ENCODE measurements at places on chromosomes 1 and 21.

DNA sequence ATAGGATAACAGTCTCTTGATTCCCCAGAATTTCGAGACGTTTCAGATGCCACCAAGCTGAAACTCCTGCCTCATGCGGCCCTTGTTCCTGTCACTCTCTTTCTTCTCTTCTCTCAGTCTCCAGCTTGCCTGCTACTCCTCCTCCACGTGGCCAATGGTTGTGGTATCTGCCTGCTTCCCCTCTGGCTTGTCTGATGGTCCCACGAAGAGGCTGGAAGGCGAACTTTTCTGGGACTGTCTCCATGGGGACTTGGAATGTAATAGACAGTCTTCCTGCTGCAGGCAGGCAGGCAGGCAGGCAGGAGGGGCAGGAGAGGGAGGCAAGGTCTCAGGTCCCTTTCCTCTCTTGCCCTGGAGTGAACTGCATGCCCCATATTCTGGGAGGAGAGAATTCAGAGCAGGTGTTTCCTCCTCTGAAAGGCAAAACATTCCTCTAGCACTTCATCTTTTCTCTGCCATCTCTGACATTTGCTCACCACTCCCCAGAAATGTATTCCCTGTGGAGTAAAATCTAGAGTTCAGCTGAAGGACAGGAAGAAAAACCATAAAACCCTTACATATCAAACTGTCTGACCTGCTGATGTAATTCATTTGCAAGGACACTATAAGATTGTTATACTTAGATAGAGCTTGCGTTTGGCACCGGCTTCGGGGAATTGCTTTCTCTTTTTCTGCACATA lies 64.1 kb upstream of the GNG12 start:
- DNase-seq: no peak

DNA sequence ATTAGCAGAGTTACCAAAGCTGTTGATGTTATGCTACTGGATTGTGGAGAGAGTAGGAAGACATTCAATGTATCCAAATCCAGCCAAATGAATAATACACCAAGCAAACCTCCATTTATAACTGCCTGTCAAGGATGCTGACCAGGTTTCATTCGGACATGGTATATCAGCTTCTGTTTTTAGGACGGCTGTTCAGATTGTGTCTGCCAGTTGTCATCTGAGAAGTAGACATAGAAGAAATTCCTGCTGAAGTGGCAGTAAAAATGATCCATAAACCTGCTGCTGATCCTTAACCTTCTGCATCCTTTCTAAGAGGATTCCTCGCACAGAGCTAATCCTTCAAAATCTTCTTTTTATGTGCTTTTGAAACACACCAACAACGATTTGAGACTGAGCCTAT lies 663.6 kb upstream of the PLXNA2 start:
- no peak for DNase-seq

GRCh38 chr1:71464016-71464415 lies 383.2 kb upstream of the ZRANB2 start:
- no peak for DNase-seq

DNA sequence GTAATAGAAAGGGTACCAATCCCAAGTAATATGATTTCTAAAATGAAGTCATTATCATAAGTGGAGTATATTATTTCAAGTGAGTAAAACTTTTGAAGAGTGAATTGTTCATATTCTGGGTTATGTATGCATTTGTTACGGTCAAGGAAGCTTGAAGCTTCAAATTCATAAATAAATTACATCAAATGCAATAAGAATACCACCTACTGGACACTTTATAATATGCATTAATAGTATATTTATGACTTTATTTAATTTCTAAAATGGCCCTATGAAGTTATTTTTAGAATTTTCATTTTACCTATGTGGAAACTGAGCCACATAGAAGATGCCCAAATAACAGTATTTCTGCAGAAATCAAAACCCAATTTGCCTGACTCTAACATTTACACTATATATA lies 260.6 kb downstream of the SMYD3 start:
- no peak for DNase-seq

GRCh38 chr21:31103571-31104265 lies 65.4 kb upstream of the KRTAP19-8 start:
- DNase-seq: no peak

DNA sequence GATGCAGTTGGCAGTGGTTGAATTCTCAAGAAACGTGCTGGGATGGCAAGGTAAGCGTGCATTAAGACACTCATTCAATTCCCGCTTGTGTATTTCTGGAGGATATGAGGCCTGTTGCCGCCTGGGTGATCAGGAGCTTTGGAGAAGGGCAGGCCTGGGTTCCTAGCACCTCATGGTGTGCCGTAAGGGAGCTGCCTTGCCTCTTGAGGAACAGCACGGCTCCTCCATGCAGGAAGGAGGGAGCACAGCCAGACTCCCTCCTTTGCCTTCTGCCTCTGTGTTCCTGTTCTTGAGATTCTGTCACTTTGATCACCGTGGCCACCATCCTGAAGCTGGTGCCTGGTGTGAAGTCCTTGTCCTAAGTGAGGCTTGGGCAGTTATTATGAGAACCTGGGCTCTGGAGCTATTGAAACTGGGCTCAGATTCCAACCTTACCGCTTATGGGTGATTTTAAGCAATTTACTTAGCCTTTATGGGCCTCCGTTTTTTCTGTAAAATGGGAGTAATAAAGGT lies 18.3 kb downstream of the SLFNL1 start:
- DNase-seq: no peak

- DNase-seq: peak; percentile 70
Observed at GRCh38 chr1:58783090-58783992, 506 bp downstream of the JUN start.

- DNase-seq: no peak
Observed at GRCh38 chr1:40401473-40402201, 28.1 kb downstream of the SMAP2 start.

GRCh38 chr21:21246007-21246406 lies 247.8 kb downstream of the NCAM2 start:
- no peak for DNase-seq

DNA sequence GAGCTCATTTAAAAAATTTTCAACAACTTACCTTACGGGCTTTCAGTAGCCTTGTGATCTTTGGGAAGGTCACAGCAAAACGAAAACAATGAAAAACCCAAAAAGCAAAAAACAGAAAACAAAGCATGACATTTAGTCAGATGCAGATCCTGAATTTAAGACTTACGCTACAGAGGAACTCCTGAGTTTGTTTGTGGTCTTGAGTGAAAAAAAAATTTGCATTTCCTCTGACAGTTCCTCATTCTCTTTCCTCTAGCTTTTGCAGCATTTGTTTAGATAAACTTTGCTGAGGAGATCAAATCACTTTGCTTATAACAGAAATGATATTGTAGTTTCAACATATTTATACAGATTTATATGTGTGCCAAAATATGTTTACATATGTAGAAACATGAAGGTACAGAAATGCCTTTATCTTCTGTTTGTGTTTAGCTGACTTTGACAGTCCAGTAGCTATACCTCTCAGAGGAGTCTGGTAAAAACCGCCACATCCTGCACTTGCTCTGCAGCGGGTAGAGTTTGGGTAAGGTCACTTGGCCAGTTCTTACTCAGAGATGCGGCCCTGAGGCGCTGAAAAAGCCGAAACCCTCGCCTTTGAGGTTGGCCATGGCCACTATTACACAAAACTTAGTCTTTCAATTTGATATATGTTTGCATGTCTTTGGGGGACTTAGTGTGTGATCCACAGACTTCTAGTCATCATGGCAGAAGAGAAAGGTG lies 142.5 kb downstream of the TNR start:
- DNase-seq: no peak
